Vagina (tissue), 2 donors: ENCODE measurements at places on chromosomes 11 and 22.
A peak's percentile ranks its signal among the peaks of the same experiment; 100 is the strongest.

DNA sequence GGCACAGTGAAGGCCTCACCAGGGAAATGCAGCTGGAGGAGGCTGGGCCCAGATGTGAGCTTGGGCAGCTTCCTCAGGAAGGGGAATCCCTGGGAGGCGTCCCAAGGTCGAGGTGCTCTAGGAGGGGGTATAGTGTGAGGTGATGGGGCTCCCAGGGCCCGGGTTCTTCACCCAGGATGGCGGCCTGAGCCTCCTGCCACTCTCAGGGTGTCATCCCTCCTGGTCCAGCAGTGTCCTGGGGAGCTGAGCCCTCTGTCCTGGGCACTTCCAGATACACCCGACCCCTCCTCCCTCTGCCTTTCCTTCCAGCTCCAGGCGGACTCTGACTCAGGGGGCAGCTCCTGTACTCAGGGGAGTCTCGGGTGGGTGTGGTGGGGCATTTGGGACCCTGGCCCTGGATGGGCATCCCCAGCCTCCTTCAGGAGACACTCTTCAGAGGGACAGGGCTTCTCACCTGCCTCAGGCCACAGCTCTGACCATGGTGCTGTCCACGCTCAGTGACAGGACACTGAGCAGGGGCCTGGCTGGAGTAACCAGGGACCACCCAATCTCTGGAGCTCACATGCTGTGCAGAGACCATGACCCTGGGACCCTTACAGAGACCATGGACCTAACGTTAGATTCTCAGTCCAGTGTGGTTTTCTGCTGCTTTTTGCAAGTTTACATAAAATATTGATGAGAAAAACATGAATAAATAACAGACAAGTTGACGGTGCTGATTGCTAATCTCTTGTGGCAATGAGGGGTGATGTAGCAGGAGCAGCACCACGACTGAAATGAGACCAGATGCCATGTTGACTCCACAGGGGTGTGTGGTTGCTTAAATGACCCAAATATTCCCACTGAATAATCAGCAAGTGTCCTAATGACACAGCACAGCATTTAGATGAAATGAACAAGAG lies 101.9 kb downstream of the GGTLC2 start:
- DNase-seq: peak; percentile 79

DNA sequence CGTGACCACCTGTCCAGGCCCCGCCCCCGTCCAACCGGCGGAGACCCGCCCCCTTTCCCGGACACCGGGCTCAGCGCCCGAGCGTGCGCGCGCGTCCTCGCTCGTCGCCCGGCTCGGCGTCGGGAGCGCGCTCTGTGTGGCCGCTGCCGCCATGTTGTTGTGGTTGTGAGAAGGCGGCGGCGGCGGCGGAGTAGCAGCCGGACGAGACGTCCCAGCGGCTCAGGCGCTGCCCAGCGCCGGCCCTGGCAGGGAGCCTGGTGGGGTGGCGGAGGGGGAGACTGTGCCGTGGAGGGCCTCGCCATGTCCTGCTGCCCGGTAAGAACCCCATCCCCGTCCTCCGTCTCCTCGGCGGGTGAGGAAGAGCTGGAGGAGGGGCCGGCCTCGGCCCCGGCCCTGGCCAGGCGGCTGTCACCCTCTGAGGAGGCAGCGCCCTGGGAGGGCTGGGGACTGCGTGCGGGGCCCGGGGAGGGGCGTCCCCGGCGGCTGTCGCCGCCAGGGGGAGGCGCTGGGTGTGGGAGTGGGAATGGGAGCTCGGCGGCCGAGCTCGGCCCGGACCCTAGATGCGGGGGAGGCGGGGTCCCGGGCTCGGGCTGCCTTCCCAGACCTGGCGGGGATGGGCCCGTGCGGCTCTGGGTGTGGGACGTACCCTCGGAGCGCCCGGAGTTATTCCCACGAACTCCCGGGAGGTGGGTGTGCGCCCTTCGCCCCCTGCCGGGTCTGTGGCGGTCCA lies at the start of gene MTMR3:
TSS of gene MTMR3 (plus strand) at position 130 of the 730 bp plus-strand sequence. CDS start 87,886 bp downstream, outside the sequence.
- DNase-seq: peak; percentile 90

GRCh38 chr11:123696183-123696582 lies 41.8 kb upstream of the SCN3B start:
- DNase-seq: no peak

DNA sequence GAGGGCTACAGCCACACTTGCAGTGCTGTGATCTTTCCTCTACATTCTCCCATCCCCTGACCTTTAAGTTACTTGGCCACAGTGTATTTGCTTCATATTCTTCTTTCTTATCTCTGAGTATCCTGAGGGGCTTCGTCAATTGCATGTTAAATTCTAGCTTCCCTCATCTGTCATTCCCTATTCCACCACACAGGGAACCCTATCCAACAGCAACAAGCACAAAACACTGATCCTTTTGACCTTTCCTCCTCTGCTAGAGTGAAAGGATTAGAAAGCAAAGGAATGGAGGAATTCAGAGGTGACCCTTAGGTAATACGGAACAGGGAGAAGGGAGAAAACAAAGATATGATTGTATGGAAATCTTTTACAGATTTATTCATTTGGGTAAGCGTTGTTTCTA lies 1061.7 kb upstream of the TENM4 start:
- DNase-seq: no peak

DNA sequence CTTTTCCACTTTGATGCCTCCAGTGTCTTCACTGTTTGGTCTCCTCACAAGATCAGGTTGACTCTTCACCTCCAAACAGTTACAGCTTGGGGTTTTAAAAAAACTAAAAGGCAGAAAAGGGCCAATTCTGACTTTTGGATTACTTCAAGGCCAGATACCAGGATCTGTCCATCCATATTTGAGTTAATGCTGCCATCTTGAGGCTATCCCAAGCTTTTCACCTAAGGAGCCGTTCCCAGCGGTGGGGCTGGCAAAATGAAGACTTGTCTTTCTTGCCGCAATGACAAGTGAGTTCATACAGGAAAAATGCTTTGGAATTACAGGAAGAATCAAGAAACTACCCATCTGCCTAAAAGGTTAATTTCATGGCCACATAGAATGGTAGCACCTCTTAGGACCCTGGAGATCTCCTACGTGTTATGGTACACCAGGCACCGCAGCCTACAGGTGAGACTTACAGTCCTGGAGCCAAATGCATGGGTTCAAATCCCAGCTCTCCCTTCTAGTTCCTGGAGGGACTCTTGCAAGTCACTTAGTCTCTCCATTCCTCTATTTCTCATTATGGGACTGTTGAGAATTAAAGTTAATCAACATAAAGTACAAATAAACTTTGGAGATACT lies 6.0 kb upstream of the OR5B21 start:
- no peak for DNase-seq

DNA sequence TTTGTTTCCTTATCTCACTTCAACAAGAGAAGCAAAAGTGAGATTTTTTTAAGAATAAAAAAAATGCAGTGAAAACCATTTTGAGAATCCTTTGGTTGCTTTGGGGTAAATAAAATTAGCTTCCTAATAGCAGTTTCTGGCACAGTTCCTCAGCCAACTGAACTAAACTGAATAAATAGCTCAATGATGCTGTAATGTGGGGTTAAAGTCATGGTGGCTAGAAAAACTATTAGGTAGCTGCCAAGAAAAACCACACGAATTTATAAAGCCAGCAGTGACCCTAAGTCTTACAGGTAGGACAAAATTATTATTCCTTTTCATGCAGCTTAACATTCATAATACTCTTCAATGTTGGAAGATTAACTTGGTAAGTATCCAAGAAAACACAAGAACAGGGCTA lies 142.4 kb downstream of the APIP start:
- no peak for DNase-seq

- no peak for DNase-seq
These were observed 629.5 kb upstream of the ANO3 start for GRCh38 chr11:25702417-25702816.

- DNase-seq: no peak
These were observed 1.7 kb downstream of the SAMM50 start for GRCh38 chr22:43956805-43957463.

DNA sequence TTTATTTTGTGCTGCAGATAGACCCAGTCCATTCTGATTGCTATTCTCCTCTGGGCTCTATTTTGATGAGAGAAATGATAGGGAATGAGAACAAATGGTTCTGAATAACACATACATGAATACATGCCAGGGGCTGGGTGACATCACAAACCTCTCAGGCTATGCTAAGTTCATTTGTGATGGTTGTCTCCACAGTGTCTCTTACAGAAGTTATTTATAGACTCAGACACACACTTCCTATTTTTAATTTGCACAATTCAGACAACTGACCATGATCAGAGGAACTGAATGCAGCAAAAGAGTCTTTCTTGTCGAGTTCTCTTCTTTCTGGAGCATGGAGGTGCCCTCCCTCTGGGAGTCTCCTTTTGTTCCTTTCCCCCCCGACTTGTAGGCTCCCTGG lies 991.7 kb downstream of the OPCML start:
- DNase-seq: no peak
